ENCODE measurements at places on chromosomes 2 and 18.

DNA sequence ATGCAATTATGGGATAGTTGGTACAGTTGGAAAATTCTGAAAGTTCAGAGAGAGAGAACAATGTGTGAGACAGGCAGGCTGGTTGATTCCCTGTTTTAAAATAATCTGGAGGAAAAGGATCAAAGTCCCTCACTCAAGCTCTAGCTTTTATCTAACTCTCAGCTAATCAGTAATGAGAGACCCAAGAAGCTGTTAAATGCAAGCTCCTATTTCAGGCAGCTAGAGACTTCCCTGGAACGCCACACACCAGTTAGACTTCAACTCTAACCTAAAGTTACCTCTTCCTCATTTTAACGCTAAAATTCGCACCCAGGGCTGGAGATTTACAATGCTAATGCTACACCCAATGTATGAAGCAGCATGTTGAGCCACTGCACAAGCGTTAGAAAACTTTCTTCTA lies 243.1 kb downstream of the EN1 start:
- no peak for DNase-seq

- no peak for DNase-seq
Measured at GRCh38 chr2:235705296-235705695, 211.5 kb downstream of the AGAP1 start.

DNA sequence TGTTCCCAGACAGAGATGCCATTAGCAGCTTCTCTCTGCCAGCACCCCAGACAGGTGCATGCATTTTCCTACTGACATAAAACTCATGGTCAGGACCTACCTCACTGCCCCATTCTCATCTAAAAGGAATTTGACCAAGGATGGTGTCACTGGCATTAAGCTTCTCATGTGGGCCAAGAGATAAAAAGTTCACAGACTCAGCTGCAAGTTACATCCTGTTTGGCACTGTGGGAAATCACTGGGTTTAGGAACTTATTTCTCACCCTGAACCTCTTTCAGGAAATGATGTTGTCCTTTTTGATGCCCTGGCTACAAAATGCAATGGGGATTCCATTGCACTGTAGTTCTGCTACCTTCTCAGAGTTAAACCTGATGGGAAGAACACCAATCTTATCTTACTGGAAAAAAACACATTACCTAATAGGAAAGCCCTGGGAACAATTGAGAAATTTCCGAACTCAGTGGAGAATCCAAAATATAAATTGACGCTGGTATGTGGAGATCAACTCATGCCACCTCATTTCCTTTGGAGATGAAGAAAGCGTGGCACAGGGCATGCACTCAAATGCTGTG lies 252.1 kb upstream of the COPS8 start:
- peak; percentile 82 for DNase-seq

DNA sequence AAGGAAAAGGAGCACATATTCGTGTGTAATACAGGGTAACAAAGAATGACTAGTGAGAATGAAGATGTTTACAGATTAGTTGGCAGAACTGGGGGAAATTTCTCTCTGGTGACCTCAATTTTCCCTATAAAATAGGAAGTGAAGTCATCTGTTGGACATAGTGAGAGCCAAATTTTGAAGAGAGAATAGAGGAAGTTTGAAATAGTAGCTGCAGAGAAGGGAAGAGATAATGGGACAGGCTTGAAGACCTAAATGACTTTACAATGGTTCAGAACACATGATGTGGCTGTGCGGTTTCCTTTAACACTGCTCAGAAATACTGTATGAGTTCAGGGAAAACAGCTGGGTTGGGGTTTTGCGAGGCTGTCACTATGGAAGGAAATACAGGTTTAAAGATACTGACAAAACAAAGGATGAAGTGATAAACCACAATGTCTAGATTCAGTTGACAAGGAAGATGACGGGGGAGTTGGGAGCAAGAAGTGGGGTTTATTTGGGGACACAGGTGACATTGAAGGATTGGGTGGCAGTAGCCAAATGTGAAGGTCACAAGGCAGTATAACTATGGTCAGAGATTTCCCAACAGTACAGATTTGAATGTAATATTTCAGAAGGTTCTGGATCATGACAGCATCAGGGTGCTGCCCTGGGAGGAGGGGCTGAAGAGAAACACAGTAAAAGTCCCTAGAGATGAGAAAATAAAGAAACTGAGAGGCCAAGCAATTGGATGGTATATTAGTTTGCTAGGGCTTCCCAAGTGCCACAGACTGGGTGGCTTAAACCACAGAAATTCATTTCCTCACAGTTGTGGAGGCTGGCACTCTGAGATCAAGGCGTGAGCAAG lies 82.6 kb upstream of the TANK start:
- DNase-seq: peak; percentile 39

- DNase-seq: no peak
Measured at GRCh38 chr2:118146315-118147283, 58.3 kb downstream of the INSIG2 start.

- no peak for DNase-seq
Measured at GRCh38 chr2:204268971-204269370, 276.3 kb upstream of the PARD3B start.

- DNase-seq: no peak
Measured at GRCh38 chr2:144151851-144152250, 368.1 kb downstream of the ZEB2 start.

DNA sequence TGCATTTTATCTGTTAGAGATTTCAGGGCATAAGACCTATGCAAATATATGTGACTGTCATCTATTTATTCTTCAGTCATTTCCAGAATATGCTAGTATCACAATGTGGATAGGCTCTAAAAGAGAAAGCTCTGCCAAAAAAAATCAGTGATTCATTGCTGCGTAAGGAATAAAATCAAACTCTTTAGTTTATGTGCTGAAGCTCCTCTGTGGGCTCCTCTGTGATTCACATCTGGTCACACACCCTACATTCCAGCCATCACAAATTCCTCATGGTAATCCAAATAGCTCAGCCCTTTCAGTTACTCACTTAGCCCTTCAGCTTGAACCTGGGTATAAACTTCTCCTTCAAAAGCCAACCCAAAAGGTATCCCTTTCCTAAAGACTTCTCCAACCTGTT lies 21.4 kb downstream of the DLGAP1 start:
- DNase-seq: no peak

- DNase-seq: no peak
Measured at GRCh38 chr2:160245614-160246155, 45.6 kb upstream of the ITGB6 start.

- no peak for DNase-seq
Measured at GRCh38 chr2:171979103-171979502, 20.6 kb upstream of the METAP1D start.

- DNase-seq: no peak
Measured at GRCh38 chr2:205198140-205198525, 484.2 kb upstream of the NRP2 start.

DNA sequence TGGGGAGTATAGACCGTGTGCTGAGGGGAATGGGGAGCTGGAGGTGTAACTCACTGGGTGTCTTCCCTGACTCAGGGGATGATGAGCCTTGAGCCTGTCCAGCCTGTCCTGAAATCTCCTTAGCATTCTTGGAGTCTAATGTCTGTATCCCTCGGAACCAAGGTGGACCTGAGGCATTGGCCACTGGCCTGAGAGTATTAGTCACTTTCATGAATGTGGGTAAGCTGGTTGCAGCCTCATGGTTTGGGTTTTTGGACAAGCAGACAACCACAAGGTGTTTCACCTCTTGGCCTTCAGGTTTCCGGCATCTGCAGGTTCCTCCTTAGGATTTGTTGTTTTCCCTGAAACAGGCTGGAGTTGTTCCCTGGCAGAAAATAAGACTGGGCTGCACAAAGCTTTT lies 63.2 kb downstream of the PRKCE start:
- peak; percentile 9 for DNase-seq

DNA sequence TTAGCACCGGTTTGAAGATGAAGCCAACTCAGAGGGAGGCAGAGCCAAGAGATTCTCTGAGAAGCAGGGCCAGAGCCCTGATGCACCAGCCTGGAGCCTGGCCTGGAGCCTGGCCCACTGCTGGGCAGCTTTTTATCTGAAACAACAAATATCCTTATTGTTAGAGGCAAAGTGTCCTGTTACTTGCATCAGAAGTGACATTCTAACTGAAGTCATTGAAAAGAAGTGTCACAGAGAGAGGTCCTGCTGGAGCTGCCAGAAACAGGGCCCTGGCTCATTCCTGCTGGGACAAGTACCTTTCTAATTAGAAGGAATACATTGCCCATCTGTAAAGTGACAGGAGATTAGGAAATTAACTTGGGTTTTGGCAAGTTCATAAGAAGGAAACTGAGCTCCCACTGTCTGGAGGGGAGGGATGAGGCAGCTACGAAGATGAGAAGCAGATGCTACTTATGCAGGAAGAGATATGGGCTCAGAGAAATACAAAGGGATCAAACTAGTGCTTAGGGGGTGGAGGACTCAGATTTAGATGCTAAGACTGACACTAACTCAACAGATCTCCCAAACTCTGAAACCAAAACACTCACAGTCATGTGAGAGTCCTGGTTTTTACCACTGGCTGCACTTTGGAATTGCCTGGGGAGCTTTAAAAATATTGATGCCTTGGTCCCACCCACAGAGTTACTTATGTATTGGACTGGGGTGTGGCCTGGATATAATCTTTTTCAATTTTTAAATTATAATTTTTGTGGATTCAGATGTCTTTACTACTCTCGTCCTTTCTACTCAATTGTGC lies 11.0 kb upstream of the HK2 start:
- DNase-seq: no peak

- no peak for DNase-seq
Measured at GRCh38 chr2:100722125-100722524, 97.8 kb upstream of the NPAS2 start.

DNA sequence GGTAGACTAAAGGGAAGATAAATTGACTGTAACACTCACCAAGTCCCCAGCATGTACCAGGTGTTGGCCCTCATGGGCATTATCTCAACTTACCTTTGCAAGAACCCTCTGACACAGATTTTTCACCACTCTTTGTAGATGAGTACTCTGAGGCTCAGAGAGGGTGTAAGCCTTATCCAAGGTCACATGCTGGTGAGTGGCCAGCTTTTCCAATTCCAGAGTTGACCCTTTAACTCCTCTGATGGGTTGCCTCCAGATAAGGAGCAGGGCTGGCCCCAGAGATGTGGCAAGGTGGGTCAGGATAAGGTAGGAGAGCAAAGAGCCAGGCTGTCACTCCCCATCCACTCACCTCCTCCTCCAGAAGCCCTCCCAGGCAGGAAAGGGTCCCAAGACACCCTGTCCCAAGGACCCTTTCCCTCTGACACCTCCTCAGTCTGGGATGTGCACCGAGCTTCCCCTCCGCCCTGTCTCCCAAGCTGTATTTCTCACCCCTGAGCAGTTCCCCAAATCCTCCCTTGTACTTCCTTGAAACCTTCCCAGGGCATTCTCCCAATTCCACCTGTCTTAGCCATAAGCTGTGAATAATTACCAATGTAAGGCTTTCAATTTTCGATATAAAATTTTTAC lies 165.9 kb downstream of the ZFP36L2 start:
- DNase-seq: no peak

- no peak for DNase-seq
Measured at GRCh38 chr18:77250926-77251729, 1.5 kb downstream of the GALR1 start.

DNA sequence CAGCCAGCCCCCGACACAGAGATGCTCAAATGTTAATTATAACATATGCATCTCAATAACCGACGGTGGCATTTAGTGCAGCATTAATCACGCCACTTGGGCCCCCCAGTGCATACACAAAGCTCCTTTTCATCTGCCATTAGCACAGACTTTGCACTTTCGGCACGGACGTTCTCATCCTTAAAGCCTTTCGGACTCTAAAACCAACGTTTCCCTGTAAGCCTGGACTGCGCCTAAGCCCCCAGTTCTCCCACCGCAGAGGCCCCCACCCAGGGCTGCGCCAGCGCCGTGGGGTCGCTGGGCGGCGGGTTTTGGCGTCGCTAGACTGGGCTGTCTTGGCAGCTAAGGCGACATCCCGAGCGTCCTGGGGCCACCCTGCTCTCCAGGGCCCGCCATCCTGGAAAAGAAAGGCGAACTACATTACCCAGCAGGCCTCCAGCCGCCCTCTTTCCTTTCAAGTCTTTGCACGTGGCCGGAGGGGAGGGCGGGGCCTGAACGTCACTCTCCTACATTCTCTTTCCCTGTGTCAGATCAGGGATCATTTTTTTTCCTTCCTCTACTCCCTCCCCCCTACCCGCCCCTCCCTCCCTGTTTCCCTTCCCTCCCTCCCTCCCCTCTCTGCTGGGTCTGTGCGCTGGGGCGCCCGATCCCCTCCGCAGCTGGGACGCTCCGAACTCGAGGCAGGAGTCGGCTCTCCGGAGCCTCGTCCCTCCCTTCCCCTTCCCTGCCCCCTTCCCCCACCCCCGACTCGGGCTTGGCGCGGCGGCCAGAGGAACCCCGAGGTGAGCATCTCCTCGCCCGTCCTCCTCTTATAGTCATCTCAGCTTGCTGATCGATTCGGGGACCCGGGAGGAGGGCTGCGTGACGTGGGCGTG lies at the start of gene CTIF:
CTIF (plus strand) TSS at position 501 of the 875 bp plus-strand sequence. CDS start 80,535 bp downstream, outside the sequence.
- peak; percentile 94 for DNase-seq

GRCh38 chr2:172842511-172843265 lies 107.0 kb downstream of the RAPGEF4 start:
- no peak for DNase-seq

Measured in mammary epithelial cell (primary cell).